ENCODE measurements at places on chromosomes 6 and 20.
A peak's percentile ranks its signal among the peaks of the same experiment; 100 is the strongest.

GRCh38 chr6:13303668-13304017 is 24.7 kb downstream of the TBC1D7 start:
- DNase-seq = no peak

DNA sequence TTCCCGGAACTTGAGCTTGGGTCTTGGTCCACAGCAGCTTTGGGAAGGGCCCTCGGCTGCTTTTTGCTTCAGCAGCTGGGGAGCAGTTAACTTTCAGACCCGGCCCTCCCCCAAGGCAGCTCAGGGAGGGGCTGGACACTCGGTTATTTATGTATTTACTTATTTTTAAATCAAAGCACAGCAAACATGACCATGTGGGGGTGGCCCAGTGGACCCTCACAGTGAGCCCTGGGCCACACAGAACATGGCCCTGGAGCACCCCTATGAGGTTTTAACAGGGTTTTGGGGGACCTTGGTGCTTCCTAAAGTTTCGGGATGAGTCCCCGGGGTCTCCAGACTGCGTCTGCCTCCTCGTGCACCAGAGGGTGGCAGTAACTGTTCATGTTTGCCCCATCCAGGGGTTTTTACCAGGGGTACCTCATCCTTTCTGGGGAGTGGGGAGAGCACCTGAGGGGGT is 26.6 kb upstream of the NPBWR2 start:
- peak; percentile 48 for DNase-seq

DNA sequence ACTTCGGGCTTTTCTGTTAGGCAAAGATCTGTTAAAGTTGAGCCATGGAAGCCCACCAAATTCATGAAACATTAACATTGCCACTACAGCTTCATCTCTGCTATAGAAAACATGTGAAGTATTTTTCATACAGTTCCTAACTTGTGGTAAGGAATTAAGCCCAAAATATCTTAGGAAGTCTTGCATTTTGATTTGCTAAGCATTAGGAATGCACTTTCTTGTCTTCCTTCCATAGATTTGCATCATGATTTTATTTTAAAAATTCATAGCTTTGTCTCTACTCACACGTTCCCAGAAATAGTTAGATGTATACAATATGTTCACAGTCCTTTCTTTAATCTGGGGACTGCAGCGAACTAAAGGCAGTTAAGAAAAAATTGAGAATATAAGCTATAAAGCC is 325.6 kb downstream of the CENPW start:
- DNase-seq = no peak

DNA sequence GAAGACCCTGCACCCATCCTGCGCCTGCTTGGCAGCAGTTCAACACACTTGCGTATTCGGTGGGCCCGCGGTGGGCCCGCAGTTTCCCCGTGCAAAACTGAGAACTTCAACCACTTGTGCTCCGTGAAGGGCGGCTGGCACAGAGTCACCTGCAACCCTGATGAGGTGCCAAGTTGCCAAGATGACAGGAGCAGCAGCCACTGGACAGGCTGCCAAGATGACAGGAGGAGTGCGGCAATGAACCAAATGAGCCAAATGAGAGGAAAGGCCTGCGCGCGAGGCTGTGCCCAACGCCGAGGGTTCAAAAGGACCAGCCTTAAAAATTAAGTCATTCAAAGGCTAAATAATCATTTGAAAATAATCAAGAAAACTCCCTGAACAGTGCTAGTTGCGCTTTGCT is 20.1 kb downstream of the DIDO1 start:
- no peak for DNase-seq

DNA sequence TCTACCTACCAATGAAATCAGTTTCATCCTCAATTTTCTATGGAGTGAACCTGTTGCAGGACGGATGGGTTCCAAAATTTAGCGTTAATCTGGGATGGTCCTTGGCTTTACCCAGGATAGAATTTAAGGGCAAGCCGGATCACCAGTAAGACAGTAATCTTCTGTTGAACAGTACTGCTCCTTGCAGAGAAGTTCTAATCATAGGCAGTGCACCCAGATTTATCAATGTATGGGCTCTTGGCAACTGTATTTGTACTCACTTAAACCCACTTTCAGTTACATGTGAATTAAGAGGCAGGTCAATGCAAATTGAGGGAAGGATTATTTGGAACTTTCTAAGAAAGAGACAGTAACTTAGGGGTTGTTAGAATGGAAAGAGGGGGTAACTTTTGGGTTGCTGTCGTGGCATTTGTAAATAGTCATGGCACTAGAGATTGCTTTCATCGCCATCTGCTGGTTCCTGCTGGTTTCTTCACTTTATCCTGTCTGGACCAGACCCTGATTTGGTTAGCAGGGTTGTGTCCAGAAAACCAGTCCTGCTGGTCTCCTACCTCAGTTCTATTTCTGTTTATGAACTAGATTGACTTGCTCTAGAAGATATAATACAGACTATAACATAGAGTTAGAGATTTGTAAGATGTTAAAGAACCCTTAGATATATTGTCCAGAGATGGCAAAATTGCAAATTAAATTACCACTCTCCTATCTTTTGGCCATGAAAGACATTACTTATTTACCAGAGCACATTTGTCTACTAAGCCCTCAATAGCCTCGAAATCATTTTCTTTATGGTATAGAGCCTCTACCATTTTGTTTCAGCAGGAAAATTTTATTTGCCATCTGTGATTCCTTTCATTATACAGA is 646.3 kb downstream of the UTRN start:
- peak; percentile 36 for DNase-seq

GRCh38 chr20:48901326-48901725 is 20.2 kb upstream of the ARFGEF2 start:
- DNase-seq = no peak

DNA sequence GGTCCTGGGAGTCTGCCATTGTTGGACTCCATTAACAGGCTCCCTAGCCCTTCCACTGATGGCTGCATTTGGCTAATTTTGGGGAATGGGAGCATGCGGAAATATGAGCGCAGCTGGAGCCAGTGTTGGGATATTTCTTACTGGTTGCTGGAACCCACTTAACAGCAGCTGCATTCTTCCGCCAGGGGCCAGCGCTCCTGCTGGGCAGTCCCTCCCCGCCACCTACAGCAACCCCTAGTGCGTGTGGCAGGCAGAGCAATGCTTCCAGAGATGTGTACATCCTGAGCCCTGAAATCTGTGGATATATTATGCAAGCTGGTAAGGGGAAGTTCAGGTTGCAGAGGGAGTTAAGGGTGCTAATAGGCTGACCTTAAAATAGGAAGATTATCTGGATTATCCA is 16.4 kb downstream of the CST8 start:
- DNase-seq = no peak

DNA sequence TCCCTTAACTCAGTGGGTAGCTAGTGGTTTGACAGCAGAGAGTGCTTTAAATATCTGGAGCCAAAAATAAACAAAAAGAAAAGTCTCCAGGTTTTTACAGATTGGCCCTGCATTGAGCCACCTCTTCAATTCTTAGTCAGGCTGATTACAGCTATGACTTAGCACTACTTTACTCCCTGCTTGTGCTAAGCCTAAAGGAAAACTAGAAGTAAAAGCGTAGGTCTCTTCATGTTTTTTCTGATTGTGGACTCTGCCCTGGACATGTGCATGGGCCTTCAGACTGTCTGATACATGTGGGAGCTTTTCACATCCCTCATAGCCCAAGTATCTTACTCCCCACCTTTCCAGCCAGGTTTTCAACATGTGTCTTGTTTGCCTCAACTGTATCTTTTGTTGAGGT is 33.3 kb downstream of the KPNA5 start:
- DNase-seq = no peak

DNA sequence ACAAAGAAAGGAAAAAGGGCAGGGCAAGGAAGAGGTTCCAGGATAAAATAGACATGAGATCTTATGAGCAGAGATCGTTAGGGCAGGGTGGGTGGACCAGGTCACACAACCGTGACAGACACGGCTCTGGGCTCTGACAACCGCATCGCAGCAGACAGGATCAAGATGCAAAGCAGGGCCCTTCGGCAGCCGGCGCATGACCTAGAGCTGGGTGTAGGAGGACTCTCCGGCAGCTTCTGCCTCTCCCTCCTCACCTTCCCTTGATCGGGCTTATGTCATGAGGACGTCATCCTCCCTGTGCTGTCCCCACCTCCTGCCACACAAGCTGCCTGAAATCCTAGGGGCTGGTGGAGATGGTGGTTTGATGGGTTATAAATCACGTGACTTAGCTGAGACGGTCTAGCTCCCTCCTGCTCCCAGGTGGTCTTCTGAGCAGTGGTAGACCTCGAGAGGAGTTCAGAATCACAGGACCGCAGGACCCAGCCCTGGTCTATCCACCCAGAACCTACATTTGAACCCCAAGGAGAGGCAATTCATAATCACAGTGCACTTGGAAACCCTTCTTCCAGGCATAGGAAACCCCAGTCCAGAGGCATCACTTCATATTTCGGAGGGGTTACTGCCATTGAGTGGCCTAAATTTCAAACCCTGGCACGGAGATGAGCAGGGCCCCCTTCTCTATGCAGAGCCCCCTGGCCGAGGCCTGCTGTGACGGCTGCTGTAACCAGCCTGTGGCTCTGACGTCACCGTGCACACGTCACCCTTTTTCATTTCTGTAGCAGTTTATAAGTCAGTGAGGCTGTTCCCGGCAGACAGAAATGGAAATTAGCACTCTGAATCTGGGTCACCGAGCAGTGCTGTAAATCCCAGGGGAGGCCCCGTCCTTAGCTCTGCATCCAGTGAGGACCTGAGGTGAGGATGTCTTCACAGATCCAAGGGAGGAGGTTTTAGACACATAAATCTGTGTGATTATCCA is 8.7 kb upstream of the CCR6 start:
- no peak for DNase-seq

DNA sequence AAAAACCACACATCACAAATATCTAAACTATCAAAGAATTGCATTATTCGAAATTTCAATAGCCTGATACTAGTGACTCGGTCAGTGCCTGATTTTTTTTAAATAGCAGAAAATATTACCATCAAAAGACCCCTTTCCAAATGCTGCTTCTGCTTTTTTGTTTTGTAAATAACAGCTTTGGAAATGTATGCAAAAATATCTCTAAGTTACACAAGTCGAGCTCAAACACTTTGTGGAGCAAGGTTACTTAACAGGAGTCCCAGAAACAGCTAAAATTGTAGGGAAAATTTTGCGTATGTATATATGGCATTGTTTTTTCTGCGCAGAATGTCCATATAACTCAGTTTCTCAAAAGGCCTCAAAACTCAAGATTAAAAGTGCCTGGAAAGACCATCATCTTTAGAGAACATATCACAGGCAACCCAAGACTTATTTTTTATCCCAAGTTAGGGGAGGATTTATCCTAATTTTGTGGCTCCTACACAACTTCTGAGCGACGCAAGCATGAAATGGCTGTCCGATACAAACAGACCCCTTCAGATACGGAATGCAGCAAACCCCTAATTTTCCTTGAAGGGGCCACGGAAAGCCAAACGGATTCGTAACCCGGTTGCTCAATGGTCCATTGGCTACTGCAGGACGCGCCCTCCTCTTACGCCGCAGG is 1.3 kb downstream of the CEP85L start:
- no peak for DNase-seq

DNA sequence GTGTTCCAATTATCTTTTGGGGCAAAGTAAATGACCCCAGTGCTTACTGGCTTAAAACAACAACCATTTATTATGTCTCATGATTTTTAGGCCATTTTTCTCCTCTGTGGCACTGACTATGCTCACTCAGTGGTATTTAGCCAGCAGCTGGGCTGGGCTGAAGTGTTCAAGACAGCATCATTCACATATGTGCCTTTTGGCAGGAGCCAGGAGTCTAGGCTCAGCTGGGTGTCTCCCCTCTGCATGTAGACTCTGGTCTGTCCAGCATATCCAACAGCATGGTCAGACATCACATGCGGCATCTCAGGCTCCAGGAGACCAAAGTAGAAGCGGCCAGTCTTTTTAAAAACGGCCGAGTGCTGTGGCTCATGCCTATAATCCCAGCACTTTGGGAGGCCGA is 120.3 kb upstream of the TOP1 start:
- no peak for DNase-seq

- no peak for DNase-seq
Measured at GRCh38 chr6:84424956-84425355, 197.5 kb upstream of the CEP162 start.

GRCh38 chr20:32560989-32561830 is 23.9 kb downstream of the NOL4L start:
- peak; percentile 69 for DNase-seq

- no peak for DNase-seq
Measured at GRCh38 chr20:15742627-15743026, 830.6 kb downstream of the KIF16B start.

DNA sequence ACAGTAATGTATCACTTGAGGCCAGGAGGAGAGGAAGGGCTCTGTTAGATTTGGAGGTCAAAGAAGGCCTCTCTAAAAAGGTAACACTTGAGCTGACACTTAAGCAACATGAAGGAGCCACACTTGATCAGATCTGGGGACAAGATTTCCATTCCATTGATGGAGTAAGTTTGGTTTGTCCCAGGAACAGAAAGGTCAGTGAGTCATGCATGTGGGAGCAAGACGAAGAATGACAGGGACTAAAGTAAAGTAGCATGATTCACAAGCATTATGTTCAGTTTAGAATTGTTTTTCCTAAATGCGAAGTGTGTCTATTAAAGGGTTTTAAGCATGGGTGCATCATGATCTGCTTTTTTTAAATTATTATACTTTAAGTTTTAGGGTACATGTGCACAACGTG is 47.4 kb downstream of the COL21A1 start:
- DNase-seq = no peak

- no peak for DNase-seq
Measured at GRCh38 chr6:107083047-107083768, 32.1 kb downstream of the BEND3 start.

DNA sequence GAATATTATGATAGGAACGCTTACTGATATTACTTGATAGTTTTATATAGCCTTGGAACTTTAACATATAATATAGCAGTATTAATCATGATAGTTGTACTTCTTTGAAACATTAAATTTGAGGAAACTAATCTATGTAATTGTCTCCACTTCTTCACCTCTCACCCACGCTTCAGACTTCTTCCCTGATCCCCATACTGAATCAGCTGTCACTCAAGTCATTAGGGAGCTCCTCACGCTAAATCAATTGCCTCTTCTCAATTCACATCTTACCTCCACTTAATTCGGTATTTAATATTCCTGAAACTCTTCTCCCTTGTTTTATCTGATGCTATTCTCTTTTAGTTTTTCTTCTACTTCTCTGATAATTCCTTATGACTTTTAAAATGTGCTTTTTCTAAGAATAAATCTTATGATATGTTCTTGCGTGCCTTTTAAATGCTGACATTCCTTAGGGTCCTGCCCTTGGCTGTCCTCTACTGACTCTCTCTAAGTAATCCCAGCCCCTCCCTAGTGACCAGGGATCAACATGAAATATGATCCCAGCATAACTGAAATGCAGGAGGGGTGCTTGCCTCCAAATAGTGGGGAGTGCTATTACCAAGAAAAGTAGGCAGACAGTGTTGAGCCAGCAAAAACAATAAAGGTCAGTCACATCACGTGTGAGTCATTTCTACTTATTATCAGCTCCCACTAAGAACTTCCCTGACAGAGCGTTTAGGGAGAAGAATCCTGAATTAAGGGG is 9.9 kb downstream of the ANKRD66 start:
- DNase-seq = no peak

GRCh38 chr6:89610149-89610642 is 28.4 kb downstream of the LYRM2 start:
- peak; percentile 1 for DNase-seq

All from NCI-H1092 treated with DMSO at 0.1 percent for 48 hours (cell line).